ENCODE measurements at places on chromosomes 5 and 9. TPM values are rescaled to one million over a fixed set of nuclear protein-coding genes. Genes with fewer than 3 reads are reported as not detected.

- DNase-seq = peak; percentile 94
Measured at GRCh38 chr9:129495620-129496472, 125.1 kb downstream of the C9orf50 start.

Gene PRDM9
- polyA plus RNA-seq = not detected

Gene C9
- polyA plus RNA-seq = not detected

Gene FCN1
- polyA plus RNA-seq = 2.9 TPM

DNA sequence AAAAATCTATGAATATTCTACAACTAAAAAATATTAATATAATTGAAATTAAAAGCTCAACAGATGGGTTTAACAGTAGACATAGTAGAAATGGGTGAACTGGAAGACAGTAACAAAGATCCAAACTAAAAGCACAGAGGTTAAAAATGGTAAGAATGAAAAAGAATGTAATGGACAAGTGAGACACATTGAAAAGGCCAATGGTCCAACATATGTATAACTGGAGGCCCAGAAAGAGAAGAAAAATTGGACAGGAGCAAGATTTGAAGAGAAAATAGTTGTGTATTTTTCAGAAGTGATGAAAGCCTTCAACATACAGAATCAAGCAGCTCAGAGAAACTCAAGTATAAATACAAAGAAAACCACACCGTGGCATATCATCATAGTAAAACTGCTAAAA lies 58.6 kb downstream of the PCDHGC5 start:
- DNase-seq = no peak

DNA sequence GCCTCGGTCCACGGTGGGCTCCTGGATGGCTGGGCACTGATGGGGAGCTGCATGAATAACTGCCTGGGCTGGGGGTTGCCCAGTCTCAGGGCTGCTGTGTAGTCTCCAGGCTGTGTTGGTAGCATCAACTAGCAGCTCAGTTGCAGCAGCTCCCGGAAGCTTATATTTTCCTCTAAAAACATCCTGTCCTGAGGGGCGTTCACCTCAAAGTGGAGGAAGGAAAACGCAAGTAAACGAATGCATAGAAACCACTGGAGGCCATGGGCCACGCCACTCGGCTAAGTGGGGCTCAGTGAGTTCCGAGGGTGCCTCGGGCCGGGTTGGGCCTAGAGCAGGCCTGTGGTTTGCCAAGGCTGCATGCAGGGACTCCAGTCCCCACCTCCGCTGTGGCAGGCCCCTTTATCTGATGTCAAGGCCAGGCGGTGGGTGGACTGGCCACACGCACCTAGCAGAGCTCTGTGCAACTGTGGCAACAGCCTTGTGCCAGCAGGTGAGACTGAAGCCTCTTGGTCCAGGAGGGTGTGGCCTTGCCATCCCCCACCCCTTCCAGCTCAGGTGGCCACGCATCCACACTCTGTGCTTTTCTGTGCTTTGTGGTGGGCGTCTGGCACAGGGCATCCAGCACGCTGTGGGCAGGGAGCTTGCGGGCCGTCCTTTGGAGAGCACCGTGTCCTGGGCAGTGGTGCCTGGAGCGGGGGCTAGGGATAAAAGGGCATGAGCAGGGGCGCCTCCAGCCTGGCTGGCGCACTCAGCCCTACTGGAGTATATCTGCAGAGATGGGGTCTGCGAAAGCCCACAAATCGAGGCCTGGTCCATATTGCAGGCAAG lies 15.1 kb downstream of the TCF7 start:
- no peak for DNase-seq

GRCh38 chr5:66739951-66740350 lies 143.8 kb downstream of the MAST4 start:
- DNase-seq = no peak

DNA sequence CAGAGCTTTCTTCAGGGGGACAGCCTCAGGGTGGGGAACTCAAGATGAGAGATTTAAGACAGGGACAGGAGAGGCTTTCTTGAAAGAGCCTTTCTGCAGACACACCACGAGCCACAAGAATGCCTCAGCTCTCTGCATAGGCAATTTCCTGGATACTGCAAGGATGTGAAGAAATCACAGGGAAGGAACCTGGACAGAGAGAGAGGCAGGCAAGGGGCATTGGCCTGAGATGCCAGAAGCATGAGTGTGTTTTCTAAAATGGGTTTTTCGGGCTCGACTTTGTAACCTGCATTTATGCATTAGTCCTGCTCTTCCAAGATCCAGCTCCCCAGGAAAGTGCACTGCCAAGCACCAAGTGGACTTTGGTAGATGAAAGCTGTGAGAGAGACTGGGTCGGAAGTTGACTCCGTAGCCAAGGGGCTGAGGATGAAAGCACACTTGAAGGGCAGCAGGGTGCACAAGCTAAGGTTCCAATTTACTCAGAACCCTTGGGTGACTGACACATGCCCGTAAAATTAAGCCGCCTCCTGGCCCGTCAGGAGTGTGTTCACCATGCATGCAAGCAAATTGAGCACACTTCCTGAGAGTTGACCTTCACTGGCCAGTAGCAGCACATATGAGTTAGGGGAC lies 90.9 kb downstream of the CFAP90 start:
- DNase-seq = no peak

DNA sequence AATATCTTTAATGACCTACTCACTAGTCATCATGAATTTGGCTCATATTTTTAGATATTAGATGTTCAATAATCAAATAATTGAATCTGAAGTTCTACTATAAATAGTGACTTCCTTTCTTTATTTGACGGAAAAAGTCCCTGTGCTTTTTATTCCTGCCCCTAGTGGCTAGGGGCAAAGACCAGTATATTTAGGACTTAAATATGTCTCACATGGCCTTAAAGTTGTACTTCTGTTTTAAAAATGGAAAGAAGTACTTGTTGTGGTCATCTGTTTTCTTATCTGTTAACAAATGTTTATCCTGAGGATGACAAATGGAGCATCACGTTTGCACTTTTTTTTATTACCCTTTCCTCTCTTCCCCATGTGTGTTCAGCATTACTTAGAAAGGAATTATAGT lies 89.2 kb upstream of the GRHPR start:
- DNase-seq = no peak

DNA sequence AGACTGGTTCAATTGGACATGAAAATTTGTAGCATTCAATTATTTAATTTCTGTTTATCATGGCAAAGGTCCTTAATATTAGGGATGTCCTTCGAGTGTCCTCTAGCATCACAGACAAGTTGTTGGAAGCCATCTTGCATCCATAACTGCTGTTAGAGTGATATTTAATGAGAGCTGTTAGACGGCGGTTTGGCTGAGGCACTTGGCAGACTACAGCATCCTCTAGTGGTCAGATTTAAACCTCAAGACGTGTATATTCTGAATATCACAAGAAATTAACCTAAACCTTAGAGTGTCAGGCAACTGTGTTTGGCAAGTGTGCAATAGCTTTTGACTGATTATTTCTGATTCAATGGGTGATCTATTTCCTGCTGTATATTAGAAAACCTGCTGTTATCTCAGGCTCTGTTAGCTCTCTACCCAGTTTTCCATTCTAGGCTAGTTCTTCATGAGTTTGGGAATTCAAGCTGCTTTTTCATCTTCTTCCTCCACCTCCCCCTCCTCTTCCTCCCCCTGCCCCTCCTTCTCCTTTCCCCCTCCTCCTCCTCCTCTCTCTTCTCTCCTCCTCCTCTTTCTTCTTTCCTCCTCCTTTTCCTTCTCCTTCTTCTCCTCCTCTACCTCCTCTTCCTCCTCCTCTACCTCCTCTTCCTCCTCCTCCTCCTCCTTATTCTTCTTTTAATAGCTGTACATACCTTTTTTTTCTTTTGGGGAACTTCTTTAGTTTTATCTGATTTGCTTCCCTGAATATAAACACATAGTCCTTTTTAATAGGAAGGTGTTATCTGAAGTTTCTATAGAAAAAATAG lies 8.6 kb downstream of the SPINK1 start:
- peak; percentile 57 for DNase-seq

- no peak for DNase-seq
Measured at GRCh38 chr5:163867738-163868137, 362.3 kb downstream of the MAT2B start.

GRCh38 chr5:58362135-58362534 lies 97.8 kb downstream of the PLK2 start:
- no peak for DNase-seq

- no peak for DNase-seq
Measured at GRCh38 chr9:35937227-35937626, 20.7 kb downstream of the OR2S2 start.

GRCh38 chr5:56983593-56984361 lies 31.9 kb upstream of the MIER3 start:
- no peak for DNase-seq
